Upper lobe of left lung (tissue), 6 donors: ENCODE measurements at places on chromosomes 12 and 14.

DNA sequence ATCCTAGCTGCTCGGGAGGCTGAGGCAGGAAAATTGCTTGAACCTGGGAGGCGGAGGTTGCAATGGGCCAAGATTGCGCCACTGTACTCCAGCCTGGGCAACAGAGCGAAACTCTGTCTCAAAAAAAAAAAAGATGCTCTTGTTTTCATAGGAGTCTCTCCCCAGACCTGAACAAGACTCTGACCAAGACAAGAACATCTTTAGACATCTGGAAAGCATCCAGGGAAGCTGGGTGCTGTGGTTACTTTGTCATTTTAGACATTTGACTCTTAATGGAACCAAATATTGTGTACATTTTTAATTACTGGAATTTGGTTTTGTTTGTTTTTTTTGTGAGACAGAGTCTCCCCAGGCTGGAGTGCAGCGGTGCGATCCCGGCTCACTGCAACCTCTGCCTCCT lies 21.1 kb upstream of the ATF1 start:
- no peak for DNase-seq

- DNase-seq: no peak
These were observed 8.5 kb downstream of the SLC6A15 start for GRCh38 chr12:84904051-84904450.

DNA sequence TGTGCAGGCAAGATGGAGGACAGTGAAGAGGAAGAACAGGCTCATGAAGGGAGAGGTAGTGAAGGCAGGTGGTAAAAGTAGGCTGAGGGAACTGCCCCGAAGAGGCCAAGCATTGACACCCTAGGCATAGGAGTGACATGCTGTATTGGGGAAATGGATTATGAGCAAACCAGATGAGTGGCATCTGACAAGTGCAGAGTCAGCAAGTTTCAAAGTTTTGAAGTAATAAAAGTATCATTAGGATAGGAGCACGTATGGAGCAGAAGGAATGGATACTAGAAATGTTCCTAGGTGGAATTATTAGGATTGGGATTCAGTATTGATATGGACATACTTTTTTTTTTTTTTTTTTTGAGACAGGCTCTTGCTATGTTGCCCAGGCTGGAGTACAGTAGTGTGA lies 139.8 kb downstream of the SAMD4A start:
- no peak for DNase-seq

- no peak for DNase-seq
These were observed 34.6 kb downstream of the LMNTD1 start for GRCh38 chr12:25518512-25518911.

GRCh38 chr12:28223025-28223554 lies 32.8 kb downstream of the CCDC91 start:
- DNase-seq: no peak

DNA sequence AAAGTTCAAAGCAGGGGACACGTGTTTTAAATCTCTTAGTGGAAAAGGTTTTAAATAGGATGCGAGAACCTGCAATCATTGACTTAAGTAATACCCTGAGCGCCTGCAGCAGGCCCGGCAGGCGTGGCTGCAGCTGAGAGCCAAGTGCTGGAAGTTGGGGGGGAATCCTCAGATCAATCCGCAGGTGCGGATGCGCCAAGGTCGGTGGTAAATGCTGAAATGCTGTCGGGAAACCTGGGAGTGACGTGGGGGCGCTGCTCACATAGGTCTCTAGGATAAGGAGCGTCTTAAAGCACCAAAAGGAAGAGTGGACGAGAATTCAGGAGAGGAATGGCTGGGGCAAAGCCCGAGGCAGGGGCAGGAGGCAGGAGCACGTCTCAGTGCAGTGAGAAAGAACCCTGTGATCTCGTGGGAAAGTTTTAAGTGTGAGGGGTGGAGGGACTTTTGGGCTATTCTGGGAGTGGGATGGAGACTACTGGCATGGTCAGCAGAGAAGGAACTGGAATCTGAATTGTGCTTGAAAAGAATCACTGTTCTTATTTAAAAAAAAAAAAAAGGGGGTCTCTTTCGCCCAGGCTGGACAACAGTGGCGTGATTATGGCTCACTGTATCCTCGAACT lies 883 bp upstream of the CDCA4 start:
- DNase-seq: peak; percentile 39

DNA sequence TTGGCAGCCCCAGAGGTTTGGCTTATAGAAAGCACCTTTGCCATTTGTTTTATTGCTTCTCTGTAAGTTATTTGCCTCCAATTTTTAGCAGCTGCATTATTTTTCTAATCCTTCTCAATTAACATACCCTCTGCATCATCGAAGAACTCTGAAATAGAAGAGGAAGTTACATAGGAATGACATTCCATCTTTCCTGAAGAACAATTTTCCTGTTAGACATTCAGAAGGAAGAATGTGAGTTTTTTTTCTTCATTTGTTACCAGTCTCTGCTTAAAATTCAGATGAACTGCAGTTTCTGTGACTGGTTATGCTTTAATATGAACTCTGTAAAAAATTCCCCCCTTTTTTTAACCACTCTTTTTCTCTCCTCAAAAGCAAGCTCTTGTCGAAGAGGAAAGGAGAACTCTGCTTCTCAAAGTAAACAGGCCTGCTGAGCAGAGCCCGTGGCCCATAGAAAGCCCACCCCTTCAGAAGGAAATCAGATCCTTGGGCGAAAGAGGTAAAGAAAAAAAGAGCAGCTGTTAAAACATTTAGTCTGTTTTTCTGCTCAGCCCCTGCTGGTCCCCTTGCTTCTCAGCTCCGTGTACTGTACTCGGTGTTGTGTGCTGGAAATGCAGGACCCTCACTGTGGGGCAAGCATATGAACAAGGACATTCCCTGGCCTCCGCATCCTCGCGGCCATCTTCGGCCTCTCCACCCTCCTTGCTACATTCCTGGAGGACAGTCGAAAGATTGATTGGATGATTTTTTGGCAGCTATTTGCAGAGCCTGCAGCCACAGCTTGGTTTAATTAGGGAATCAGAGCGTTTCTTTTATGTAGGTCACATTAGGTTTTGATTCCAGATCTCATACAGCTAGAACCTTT lies 164.4 kb upstream of the LRIG3 start:
- DNase-seq: no peak

DNA sequence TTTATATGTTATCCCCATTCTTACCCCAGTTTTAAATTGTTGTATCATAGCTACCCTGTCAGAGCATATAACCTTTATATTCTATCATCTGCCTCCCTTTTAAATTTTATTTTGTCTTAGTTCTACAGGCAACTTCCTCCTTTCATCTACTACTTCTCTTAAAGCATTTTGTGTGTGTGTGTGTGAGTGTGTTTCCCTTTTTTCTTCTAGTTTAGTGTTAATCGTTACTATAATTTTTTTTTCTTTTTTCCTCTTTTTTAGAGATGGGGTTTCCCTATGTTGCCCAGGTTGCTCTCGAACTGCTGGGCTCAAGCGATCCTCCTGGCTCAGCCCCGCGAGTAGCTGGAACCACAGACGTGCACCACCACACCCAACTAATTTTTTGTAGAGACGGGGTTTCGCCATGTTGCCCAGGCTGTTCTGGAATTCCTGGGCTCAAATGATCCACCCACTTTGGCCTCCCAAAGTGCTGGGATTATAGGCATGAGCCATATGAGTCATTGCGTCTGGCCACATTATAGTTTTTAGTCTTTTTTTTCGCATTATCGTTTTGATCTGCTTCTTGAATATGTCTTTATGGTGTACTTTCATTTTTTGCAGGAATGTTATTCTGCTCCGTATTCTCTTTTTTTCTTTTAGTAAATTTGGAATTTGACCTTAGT lies 33.1 kb upstream of the FBXO34 start:
- no peak for DNase-seq

- peak; percentile 92 for DNase-seq
These were observed 1.3 kb upstream of the TEDC1 start for GRCh38 chr14:105489542-105490266.

DNA sequence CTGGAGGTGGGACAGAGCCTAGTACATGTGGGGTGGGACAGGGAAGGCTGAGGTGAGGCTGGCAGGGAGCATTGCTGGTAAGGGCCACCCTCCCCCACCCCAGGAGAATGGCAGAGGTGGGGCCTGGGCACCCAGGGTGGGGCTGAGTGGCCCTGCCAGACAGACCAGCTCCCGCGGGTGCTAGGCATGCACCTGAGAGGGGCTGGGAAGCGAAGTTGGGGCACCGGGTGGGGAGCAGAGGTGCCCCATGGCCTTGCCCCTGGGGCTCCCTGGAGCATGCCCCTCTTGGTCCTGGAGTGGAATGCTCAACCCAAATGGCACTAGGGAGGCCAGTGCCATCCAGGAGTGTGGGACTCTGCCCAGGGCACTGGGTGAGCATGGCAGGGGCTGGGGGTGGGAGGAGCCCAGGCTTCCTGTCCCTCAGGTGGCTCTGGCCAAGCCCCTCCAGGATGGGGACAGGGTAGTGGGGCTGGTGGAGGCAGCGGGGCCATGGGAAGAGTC lies 1.3 kb downstream of the TNFAIP2 start:
- DNase-seq: peak; percentile 53

DNA sequence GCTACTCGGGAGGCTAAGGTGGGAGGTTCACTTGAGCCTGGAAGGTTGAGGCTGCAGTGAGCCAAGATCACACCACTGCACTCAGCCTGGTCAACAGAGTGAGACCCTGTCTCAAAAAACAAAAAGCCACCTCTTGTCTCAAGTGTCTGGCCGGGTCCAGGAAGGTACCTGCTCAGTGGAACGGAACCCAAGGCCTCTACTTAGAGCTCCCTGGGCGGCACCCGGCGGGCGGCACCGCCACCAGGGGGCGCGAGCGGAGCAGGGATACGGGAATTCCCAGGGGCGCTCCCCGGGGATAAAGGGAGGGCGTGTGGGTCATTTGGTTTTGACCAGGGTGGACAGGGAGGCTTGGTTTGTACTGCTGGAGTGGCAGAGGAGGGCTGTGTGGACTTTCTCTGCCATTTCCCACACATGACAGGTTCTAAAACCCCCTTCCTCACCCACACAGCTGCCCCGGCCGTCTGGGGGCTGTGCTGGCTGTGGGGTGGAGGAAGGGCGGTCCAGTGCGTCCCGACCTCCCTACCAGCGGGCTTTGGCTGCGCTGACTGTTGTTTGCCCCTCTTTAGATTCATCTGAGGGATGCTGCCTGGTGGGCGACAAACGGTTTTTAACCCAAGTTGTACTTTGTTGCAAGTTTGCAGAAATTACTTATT lies 91.4 kb downstream of the SETD3 start:
- peak; percentile 60 for DNase-seq

DNA sequence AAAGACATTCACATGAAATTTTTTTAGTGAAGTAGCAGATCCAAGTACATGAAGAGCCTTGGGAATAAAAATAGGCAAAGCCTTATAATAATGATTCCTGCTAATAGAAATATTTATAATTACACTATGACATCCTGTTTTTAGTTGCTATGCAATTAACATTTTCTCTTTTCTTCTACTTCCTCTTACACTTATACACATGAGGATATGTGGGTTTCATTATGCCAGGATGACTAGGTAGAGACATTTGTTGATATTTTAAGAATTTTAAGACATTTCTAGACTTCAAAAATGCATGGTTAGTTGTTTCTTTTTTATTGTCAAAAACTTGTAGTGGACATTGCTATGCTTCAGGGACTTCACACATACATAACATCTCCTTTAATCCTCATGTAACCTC lies 326.8 kb downstream of the SYT1 start:
- no peak for DNase-seq

GRCh38 chr14:29062466-29062865 lies 295.9 kb downstream of the FOXG1 start:
- DNase-seq: no peak

DNA sequence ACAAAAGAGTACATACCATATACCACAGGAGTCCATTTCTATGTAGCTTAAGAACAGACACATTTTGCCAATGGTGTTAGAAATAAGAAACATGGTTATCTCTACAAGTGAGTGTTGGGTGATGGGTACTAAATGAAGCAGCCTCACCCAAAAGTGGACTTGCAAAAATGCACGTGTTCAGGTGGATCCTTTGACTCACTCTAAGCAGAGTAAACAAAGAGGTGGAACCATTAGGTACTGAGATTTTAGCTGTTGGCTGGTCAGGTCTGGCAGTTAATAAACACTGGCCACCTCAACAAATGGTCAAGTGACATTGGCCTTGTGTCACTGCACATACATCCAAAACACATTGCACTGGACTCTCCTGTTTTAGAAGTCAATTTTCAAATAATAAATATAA lies 27.6 kb downstream of the EVL start:
- DNase-seq: no peak
